ENCODE measurements at places on chromosomes 2 and 18. TPM values are rescaled to one million over a fixed set of nuclear protein-coding genes. Genes with fewer than 3 reads are reported as not detected.

The COPS7B gene
- total RNA-seq: 17.8 TPM

The NEB gene
- total RNA-seq: 0.20 TPM

The TNFRSF11A gene
- under 0.01 TPM for total RNA-seq

The TEX44 gene
- not detected for total RNA-seq

The C1QL2 gene
- not detected for total RNA-seq

The SAG gene
- not detected for total RNA-seq

The NR4A2 gene
- 0.39 TPM for total RNA-seq

The CNDP1 gene
- total RNA-seq: not detected

The RIT2 gene
- total RNA-seq: not detected

The ABCG8 gene
- not detected for total RNA-seq

The CCDC148 gene
- 0.37 TPM for total RNA-seq

The RBM43 gene
- total RNA-seq: 3.7 TPM

Measured in subcutaneous preadipocyte (primary cell).